Activated CD4-positive, CD25-positive, alpha-beta regulatory T cell (primary cell): ENCODE measurements at places on chromosomes 16 and 17.

GRCh38 chr16:24151482-24151939 lies 104.6 kb upstream of the CACNG3 start:
- DNase-seq: no peak

DNA sequence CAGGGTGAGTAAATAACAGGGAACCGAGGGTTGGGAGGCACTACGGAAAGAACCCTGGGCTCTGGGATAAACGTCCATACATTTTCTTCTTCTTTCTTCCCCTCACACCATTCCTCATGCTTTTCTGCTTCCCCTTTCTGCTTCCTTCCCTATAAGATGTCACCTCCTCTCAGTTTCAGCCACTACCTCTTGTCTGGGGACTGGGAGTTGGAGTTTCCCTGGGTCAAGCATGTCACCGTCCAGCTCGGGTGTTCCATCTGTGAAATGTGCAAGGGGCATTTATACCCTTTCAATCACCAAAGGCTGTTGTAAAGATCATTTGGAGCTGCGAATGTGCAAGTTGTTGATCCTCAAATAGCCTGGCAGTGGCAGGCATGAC lies 17.5 kb upstream of the CCL22 start:
- no peak for DNase-seq

DNA sequence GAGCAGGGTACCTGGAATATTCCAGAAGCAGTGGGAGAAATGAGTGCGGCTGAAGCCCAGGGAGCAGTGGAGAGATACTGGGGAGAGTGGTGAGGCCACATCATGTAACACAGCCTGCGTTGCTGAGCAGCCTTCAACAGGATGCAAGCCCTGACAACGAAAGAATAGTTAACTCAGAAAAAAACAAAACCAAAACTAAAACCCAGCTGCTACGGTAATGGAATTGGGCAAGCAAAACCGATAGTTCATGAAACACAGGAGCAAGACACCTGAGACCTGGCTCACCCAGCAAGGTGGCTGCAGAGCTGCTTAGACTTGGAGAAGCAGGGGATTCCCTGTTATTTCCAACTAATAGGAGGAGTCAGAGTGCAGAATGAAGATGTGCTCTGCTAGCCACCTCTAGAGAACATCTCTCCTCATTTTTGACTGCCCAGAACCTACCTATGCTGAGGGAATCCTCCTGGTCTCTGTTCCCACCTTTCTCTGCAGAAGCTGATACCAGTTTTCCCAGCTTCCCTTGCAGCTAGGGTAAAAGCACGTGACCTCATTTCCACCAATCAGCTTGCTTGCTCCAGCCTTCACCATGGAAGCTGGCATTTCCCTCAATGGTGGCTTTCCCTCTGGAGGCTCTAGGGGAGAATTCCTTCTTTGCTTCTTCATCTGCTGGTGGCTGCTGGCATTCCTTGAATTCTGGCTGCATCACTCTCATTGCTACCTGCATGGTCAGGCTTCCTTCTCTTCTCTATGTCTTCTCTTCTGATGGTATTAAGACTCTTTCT lies 59.4 kb upstream of the XYLT1 start:
- DNase-seq: no peak

- no peak for DNase-seq
Measured at GRCh38 chr17:21512307-21513011, 136.3 kb downstream of the KCNJ12 start.

DNA sequence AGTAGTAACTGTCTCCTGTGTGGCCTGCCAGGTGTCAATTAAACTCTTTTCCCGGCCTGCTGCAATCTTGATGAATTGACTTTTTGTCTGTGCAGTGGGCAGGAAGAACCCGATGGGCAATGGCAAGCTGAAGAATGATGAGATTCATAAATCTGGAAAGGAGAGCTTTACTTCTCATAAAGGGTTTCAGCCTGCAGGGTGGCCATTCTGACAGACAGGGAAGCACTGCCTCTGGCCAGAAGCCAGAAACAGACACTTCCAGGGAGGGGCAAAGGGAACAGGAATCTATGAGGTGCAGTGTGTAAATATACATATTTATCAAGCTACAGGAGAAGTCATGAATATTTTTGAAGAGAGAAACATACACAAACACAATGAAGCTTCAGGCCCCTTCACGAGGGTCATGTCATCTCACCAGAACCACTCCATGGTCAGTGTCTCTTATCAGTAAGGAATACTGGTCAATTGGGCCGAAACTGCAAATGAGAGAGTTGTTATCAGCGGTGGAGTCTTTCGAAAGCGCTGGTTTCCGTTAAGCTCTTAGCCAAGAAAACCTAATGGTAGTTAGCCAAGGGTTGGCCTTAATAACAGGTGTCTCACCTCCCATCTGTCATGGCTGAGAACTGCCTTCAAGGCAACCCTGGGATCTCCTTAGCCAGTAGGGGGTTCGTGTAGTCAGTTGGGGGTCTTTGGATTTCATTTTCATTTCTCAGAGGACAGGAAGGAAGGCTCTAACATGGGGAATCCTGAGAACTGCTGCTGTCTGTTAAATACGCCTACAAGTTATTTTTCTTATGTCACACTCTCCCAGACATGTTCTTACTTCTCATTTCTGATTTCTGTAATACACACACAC lies 1.2 kb upstream of the NARF start:
- no peak for DNase-seq

DNA sequence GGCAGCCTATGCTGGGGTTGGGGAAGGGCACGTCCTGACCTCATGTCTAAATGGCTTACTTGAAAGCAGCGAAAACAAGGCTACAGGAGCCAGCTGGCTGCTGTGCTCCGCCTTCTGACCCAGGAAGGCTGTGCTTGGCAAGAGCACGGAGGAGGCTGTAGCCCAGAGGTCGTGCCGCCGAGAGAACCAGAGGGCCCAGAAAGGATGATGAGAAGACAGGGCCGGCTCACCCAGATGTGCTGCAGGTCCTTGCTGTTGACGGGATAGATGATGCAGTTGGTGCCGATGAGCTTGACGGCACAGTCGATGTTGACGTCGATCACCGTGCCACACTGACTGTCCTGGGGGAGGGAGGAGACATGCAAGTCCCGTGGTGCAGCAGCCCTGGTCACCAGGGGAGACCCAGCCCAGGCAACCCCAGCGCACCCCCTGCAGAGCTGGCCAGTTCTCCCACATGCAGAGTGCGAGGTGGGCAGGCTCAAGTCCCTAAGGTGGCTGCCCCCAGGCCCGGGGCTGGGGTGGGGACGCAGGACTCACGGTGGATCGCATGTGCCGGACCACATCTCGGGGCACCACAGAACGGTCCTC lies 20.7 kb downstream of the SPHK1 start:
- no peak for DNase-seq

DNA sequence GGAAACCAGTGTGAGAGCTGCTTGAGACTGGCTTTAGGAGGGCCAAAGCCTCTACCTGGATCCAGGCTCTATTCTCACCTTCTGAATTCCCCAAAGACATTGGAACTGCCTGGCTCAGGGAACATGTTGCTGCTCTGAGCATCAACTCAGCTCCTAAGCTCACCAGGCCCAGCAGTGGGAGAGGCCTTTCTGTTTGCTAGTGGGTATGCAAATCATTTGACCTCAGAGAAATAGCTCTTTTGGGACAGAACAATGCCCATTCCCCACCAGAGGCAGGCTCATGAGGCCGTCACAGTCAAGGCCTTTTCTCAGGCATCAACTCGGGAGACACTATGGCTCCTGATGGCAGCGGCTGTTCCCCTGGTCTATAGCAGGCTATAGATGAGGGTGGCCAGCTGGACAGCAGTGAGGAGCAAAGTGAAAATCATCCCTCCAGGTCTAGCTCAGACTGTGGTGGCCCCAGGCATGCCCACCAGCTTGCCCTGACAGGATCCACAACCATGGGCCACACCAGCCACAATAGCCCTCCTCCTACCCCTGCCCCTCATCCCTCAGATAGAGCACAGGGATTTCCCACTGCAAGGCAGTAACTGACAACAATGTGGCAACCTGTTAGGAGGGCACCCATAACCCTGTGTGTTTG lies 30.4 kb upstream of the GFOD2 start:
- no peak for DNase-seq

- DNase-seq: peak; percentile 19
Measured at GRCh38 chr17:3535253-3535995, 22.2 kb downstream of the TRPV3 start.

- no peak for DNase-seq
Measured at GRCh38 chr16:24140730-24141129, 115.4 kb upstream of the CACNG3 start.

GRCh38 chr17:78933959-78934568 lies 8.9 kb upstream of the TIMP2 start:
- DNase-seq: no peak
